CD14-positive monocyte (primary cell): ENCODE measurements at places on chromosomes 12 and 14.

GRCh38 chr14:58238252-58239243 lies 6.1 kb upstream of the PSMA3 start:
- peak; percentile 23 for DNase-seq

GRCh38 chr14:101077481-101078074 lies 174.1 kb upstream of the RTL1 start:
- DNase-seq, result no peak

DNA sequence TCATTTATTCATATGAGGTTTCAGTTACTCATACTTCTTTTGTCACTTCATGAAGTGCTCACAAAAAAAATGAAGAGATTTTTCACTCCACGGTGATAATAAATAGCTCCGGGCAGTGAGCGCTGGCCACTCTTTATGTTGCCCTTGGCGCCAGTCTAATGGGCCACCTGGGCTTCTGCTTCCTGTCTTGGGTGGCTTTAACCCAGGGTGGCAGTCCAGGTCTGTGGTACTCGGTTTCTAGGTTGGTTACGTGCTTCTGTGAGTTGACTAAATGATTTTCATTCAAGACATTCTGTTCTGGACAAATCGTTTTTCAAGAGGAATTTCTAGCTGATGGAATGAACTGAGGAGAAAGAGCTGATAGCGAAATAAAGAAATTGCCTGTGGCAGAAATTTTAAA lies 34.6 kb upstream of the NID2 start:
- no peak for DNase-seq

DNA sequence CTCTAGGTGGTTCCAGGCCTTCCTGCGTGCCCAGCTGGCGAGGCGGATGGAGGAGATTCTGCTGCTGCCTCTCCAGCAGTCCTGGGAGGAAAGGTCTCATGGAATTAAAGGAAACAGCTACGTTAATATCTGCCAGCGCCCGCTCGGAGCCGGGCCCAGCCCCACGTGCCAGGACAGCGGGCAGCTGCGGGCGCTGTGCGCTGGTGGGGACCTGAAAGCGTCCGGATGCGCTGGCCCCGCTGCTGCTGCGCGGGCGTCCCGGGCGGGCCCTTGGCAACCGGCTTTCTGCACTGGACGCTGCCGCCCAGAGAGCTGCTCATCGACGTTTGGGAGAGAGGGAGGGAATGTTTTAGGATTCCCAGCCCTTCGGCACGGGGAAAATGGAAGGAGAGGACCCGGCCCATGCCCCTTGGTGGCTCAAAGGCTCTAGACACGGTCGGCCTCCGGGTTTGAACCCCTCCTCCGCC lies 8.6 kb upstream of the DYNC1H1 start:
- DNase-seq, result no peak

DNA sequence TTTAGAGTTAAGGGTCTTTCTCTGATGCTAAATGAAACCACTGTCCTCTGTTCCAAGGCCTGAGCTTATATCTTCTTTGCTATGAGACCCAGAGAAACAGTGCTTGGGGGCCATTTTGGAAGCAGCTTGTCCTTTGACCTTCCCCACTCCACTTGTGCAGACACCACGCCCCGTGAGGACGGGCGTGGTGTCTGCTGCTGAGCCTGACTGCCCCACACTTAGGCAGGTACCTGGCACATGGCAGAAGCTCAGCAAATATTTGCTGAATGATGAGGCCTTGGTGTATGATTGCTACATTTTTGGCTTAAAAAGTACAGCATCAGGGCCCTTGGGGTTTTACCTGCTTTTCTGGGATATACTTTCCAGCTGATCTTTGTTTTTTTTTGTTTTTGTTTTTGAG lies 69.9 kb downstream of the RASSF3 start:
- no peak for DNase-seq

- DNase-seq, result no peak
Measured at GRCh38 chr12:104834607-104835006, 123.5 kb downstream of the SLC41A2 start.
